ENCODE measurements at places on chromosomes 13 and 19. TPM values are rescaled to one million over a fixed set of nuclear protein-coding genes. Genes with fewer than 3 reads are reported as not detected.

Gene SBK2
- polyA plus RNA-seq = not detected

Gene CYP2A7
- polyA plus RNA-seq = not detected

Gene IL11
- polyA plus RNA-seq = 0.41 TPM

Gene MATK
- 18.6 TPM for polyA plus RNA-seq

Gene LILRA2
- 1.8 TPM for polyA plus RNA-seq

Gene CHAMP1
- polyA plus RNA-seq = 22.2 TPM

Gene ERICH4
- polyA plus RNA-seq = not detected

Gene RASL11A
- 4.4 TPM for polyA plus RNA-seq

Gene CGB2
- polyA plus RNA-seq = not detected

Gene ZNF793
- 3.3 TPM for polyA plus RNA-seq

Gene ZNF439
- polyA plus RNA-seq = 2.5 TPM

Gene ZNF567
- polyA plus RNA-seq = 2.3 TPM

Gene PPP1R15A
- polyA plus RNA-seq = 33.1 TPM

Gene NCAN
- 37.8 TPM for polyA plus RNA-seq

Gene LIM2
- polyA plus RNA-seq = not detected

Gene FLT3LG
- polyA plus RNA-seq = 8.0 TPM

Gene CAPN12
- 0.44 TPM for polyA plus RNA-seq

Gene MIDN
- polyA plus RNA-seq = 79.7 TPM

Gene ZNF208
- polyA plus RNA-seq = 1.2 TPM

Gene MCEMP1
- not detected for polyA plus RNA-seq

Gene RNF225
- not detected for polyA plus RNA-seq

Gene SSC5D
- 2.6 TPM for polyA plus RNA-seq

Gene C5AR1
- 3.2 TPM for polyA plus RNA-seq

Gene ZNF534
- 0.27 TPM for polyA plus RNA-seq

Gene C19orf67
- polyA plus RNA-seq = not detected

Gene LPAR2
- 17.6 TPM for polyA plus RNA-seq

Gene NCR1
- polyA plus RNA-seq = not detected

Gene GET3
- polyA plus RNA-seq = 138 TPM

Gene MLLT1
- 102 TPM for polyA plus RNA-seq

Gene MBD3L2B
- polyA plus RNA-seq = not detected

Gene PRTN3
- 0.34 TPM for polyA plus RNA-seq

Gene CGB1
- polyA plus RNA-seq = not detected

Gene PPM1N
- polyA plus RNA-seq = 1.8 TPM

Gene TMEM150B
- polyA plus RNA-seq = 1.0 TPM

Gene BEST2
- 0.20 TPM for polyA plus RNA-seq

Gene SIRT6
- polyA plus RNA-seq = 39.6 TPM

Gene ZNF320
- polyA plus RNA-seq = 4.1 TPM

Gene SERP2
- polyA plus RNA-seq = 33.1 TPM

Gene CLDN10
- polyA plus RNA-seq = 27.0 TPM

Gene MBD3L2
- not detected for polyA plus RNA-seq

Gene PTH2
- not detected for polyA plus RNA-seq

Gene ZDHHC20
- polyA plus RNA-seq = 16.8 TPM

Gene KLK11
- 1.6 TPM for polyA plus RNA-seq

Gene FBXO27
- 4.9 TPM for polyA plus RNA-seq

Gene KCNJ14
- polyA plus RNA-seq = 0.80 TPM

Gene NLRP9
- polyA plus RNA-seq = not detected

Gene DAND5
- 0.56 TPM for polyA plus RNA-seq

Gene FAM124A
- 11.3 TPM for polyA plus RNA-seq

Gene ANGPTL4
- polyA plus RNA-seq = 23.4 TPM

Gene TUBA3C
- 0.32 TPM for polyA plus RNA-seq

Gene CRYL1
- polyA plus RNA-seq = 68.9 TPM

Gene TGDS
- polyA plus RNA-seq = 4.7 TPM

Gene IQCN
- 7.6 TPM for polyA plus RNA-seq
